ENCODE measurements at places on chromosomes 2 and 18. TPM values are rescaled to one million over a fixed set of nuclear protein-coding genes. Genes with fewer than 3 reads are reported as not detected.

DNA sequence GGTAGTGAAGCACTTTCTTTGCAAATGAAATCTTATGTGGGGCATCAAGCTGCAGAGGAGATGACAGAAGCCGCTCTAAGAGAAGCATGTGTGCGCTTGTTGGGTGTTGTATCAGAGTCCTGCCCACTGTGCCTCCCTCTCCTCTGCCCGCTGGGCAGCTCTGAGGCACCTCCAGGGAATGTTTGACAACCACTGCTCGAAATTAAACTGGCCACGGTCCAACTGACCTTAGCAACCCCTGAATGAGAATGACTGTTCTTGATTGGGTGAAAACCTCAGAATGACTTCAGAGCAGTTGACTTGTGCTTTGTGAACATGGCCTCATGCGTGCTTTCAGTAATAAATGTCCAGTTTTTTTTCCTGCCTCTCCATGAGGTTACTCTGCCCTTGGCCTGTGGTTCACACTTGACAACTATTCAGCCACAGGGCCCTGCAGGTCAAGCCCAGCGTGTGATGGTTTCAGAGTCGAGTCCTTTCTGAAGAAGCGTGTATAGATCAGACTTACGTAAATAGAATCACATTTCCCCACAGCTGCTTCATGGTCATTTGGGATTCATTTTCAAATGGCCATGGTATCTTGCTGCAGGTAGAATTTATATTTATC, 94.9 kb downstream of the SLC4A3 start:
- DNase-seq, result no peak

DNA sequence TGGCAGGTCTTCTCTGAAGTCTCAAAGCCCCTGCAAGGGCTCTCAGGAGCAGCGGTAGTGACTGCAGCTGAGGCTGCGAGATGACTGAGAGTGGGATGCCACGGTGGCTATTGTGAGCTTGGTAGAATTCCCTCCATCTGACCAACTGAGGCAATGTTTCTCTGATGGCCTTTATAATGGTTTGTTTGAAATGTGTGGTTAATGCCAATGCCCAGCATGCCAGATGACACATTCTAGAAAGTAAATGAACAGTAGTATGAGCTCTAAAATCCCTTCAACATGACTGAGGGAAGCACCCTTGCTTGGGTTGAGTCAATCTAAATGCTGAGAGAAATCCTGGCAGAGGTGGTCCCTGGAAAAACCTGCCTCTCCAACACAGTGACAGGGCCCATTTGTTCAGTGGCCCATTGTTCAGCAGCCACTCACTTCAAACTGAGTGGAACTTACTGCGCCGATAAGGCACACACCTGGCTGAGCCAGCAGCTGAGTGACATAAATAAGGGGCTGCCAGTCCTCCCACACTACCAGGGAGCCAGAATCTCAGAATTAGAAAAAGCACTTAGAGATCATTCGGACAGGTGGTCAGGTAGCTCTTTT, 31.7 kb downstream of the SULT1C2 start:
- DNase-seq, result no peak

GRCh38 chr2:200330351-200331060, 24.0 kb downstream of the SPATS2L start:
- no peak for DNase-seq

- no peak for DNase-seq
Measured at GRCh38 chr2:24594283-24594682, 103.2 kb downstream of the NCOA1 start.

- DNase-seq, result no peak
Measured at GRCh38 chr18:62877411-62878221, 162.3 kb downstream of the PHLPP1 start.

Gene GNLY
- not detected for total RNA-seq

Gene CRYGD
- total RNA-seq, result not detected
